ENCODE measurements at places on chromosomes 6 and 20. TPM values are rescaled to one million over a fixed set of nuclear protein-coding genes. Genes with fewer than 3 reads are reported as not detected.

- H3K27ac ChIP-seq, result no peak overlapping the region
- H3K36me3 ChIP-seq, result no peaks in the 10 kb centered on the region
- peaks cover 7% of the 10 kb centered on the region for H3K4me1 ChIP-seq
- peak; percentile 76 for DNase-seq
- H3K4me3 ChIP-seq, result peak overlapping the region; percentile 80
- H3K27me3 ChIP-seq, result peaks cover 10% of the 10 kb centered on the region
Measured at GRCh38 chr6:130019326-130020072, 1.1 kb downstream of the L3MBTL3 start.

GRCh38 chr20:47929368-47930115 is 144.3 kb upstream of the SULF2 start:
- no peak overlapping the region for H3K27ac ChIP-seq
- H3K27me3 ChIP-seq, result no peaks in the 10 kb centered on the region
- H3K36me3 ChIP-seq, result no peaks in the 10 kb centered on the region
- H3K4me3 ChIP-seq, result no peak overlapping the region
- peak; percentile 56 for DNase-seq
- H3K4me1 ChIP-seq, result no peaks in the 10 kb centered on the region

GRCh38 chr6:108958900-108959770 is 110.9 kb downstream of the ARMC2 start:
- no peaks in the 10 kb centered on the region for H3K36me3 ChIP-seq
- no peaks in the 10 kb centered on the region for H3K4me1 ChIP-seq
- no peak for DNase-seq
- H3K27ac ChIP-seq, result no peak overlapping the region

DNA sequence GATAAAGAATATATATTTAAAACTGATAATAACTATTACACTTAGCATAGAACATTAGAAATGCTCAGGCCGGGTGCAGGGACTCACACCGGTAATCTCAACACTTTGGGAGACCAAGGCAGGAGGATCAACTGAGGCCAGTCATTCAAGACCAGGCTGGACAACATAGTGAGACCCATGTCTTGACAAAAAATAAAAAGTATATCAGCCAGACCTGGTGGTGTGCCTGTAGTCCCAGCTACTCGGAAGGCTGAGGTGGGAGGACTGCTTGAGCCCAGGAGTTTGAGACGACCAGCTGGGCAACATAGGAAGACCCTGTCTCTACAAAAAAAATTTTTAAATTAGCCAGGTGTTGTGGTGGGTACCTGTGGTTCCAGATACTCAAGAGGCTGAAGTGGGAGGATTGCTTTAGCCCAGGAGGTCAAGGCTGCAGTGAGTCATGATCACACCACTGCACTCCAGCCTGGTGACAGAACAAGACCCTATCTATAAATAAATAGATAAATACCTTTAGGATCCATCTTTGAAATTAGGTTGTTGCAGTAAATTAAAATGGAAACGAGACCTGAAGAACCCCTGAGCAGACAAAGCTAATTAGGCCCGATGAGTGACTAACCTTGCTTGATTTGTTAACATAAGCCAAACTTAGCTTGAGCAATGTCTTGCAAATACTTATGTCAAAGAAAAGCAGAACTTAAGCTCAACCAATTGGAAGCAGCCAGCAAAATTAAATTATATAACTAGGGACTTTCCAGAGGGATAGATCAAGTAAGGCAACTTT is 75.8 kb upstream of the E2F3 start:
- H3K36me3 ChIP-seq, result no peaks in the 10 kb centered on the region
- H3K27me3 ChIP-seq, result no peaks in the 10 kb centered on the region
- no peak for DNase-seq
- no peak overlapping the region for H3K4me3 ChIP-seq
- no peak overlapping the region for H3K27ac ChIP-seq

DNA sequence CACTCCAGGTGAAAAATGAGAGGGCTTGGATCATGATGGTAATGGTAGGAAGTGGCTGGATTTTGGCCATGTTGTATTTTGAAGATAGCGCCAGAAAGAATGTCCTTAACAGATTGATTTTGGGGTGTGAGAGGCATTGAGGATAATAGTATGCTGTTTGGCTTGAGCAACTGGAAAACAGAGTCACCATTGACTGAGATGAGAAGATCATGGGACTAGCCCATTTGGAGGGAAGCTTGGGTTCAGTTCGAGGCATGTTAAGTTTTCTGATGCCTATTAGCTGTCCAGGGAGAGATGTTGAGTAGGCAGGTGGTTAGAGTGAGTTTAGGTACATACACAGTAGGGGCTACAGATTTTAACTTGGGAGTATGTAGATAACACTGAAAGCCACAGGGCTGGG is 23.3 kb downstream of the PLCG1 start:
- no peaks in the 10 kb centered on the region for H3K4me1 ChIP-seq
- H3K4me3 ChIP-seq, result no peak overlapping the region
- H3K36me3 ChIP-seq, result no peaks in the 10 kb centered on the region
- DNase-seq, result no peak
- no peak overlapping the region for H3K27ac ChIP-seq

- H3K4me1 ChIP-seq, result peaks cover under 1% of the 10 kb centered on the region
- no peaks in the 10 kb centered on the region for H3K27me3 ChIP-seq
- H3K27ac ChIP-seq, result no peak overlapping the region
- H3K4me3 ChIP-seq, result no peak overlapping the region
- no peaks in the 10 kb centered on the region for H3K36me3 ChIP-seq
- no peak for DNase-seq
Measured at GRCh38 chr20:4814696-4815252, 93.1 kb downstream of the PRND start.

- no peak overlapping the region for H3K27ac ChIP-seq
- DNase-seq, result no peak
- H3K4me1 ChIP-seq, result peaks cover 11% of the 10 kb centered on the region
- H3K4me3 ChIP-seq, result no peak overlapping the region
Measured at GRCh38 chr6:21219241-21219640, 374.3 kb upstream of the SOX4 start.

DNA sequence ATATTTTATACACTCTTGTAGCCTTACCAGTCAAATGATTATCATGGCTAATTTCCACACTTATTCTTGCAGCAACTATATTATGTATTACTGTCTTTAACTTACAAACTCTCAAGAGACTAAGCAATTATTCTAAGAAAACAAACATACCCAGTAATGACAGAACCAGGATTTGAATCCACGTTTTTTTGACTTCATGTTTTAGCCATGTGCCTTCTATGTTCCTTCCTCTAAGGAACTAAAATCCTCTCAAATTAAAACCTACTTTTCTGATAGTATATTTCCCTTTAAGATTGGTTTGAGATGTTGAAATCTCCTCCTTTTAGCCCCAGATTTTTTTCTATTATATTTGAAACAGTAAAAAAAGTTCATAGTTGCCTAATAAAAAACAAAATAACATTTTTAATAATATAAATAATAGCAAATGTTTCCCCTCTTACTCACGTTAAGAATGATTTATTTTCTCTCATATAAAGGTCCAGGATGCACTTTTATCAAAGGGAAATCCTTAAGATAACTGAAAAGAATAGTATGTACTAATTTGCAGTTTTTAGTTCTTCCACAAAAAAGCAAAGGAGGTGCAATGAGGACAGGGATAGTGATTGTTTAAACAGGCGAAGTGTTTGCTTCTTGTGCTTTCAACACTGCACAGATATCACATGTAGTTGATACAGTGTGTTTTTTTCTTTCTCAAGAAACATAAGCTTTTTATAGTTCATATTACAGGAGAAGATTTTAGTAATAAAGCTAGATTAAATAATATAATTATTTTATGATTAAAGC is 54.0 kb downstream of the VTA1 start:
- H3K4me3 ChIP-seq, result no peak overlapping the region
- no peaks in the 10 kb centered on the region for H3K27me3 ChIP-seq
- no peak overlapping the region for H3K27ac ChIP-seq
- H3K36me3 ChIP-seq, result peaks cover 7% of the 10 kb centered on the region
- DNase-seq, result no peak
- no peaks in the 10 kb centered on the region for H3K4me1 ChIP-seq

GRCh38 chr6:44702292-44702691 is 314.8 kb downstream of the CDC5L start:
- H3K4me1 ChIP-seq, result peaks cover 7% of the 10 kb centered on the region
- no peaks in the 10 kb centered on the region for H3K36me3 ChIP-seq
- H3K27me3 ChIP-seq, result no peaks in the 10 kb centered on the region
- no peak overlapping the region for H3K27ac ChIP-seq

- no peak overlapping the region for H3K4me3 ChIP-seq
- DNase-seq, result no peak
- H3K27ac ChIP-seq, result no peak overlapping the region
- H3K27me3 ChIP-seq, result no peaks in the 10 kb centered on the region
- no peaks in the 10 kb centered on the region for H3K4me1 ChIP-seq
Measured at GRCh38 chr6:170127151-170127550, 163.7 kb downstream of the DLL1 start.

GRCh38 chr6:4030669-4031068 is 48.3 kb downstream of the FAM217A start:
- H3K27me3 ChIP-seq, result no peaks in the 10 kb centered on the region
- H3K27ac ChIP-seq, result no peak overlapping the region
- H3K36me3 ChIP-seq, result peaks cover 21% of the 10 kb centered on the region
- DNase-seq, result no peak
- no peak overlapping the region for H3K4me3 ChIP-seq

- H3K4me3 ChIP-seq, result no peak overlapping the region
- no peaks in the 10 kb centered on the region for H3K4me1 ChIP-seq
- DNase-seq, result no peak
- H3K27me3 ChIP-seq, result no peaks in the 10 kb centered on the region
- H3K27ac ChIP-seq, result no peak overlapping the region
Measured at GRCh38 chr6:134720353-134721059, 229.4 kb downstream of the ALDH8A1 start.

- H3K4me3 ChIP-seq, result no peak overlapping the region
- DNase-seq, result no peak
- H3K36me3 ChIP-seq, result no peaks in the 10 kb centered on the region
- no peaks in the 10 kb centered on the region for H3K27me3 ChIP-seq
- no peak overlapping the region for H3K27ac ChIP-seq
- no peaks in the 10 kb centered on the region for H3K4me1 ChIP-seq
Measured at GRCh38 chr6:91105532-91105931, 518.7 kb upstream of the MAP3K7 start.

- peak; percentile 86 for DNase-seq
- H3K27ac ChIP-seq, result no peak overlapping the region
- peaks cover 15% of the 10 kb centered on the region for H3K4me1 ChIP-seq
- H3K27me3 ChIP-seq, result peaks cover 100% of the 10 kb centered on the region
- no peak overlapping the region for H3K4me3 ChIP-seq
- H3K36me3 ChIP-seq, result no peaks in the 10 kb centered on the region
Measured at GRCh38 chr6:50720623-50721022, 7.3 kb downstream of the TFAP2D start.

GRCh38 chr6:9248133-9248532 is 812.8 kb upstream of the SLC35B3 start:
- H3K27ac ChIP-seq, result no peak overlapping the region
- no peaks in the 10 kb centered on the region for H3K27me3 ChIP-seq
- H3K36me3 ChIP-seq, result no peaks in the 10 kb centered on the region
- no peak for DNase-seq
- peaks cover 37% of the 10 kb centered on the region for H3K4me1 ChIP-seq

- H3K4me3 ChIP-seq, result no peak overlapping the region
- H3K27ac ChIP-seq, result no peak overlapping the region
- no peaks in the 10 kb centered on the region for H3K36me3 ChIP-seq
- peaks cover 14% of the 10 kb centered on the region for H3K4me1 ChIP-seq
Measured at GRCh38 chr6:53327017-53327395, 21.7 kb downstream of the ELOVL5 start.

DNA sequence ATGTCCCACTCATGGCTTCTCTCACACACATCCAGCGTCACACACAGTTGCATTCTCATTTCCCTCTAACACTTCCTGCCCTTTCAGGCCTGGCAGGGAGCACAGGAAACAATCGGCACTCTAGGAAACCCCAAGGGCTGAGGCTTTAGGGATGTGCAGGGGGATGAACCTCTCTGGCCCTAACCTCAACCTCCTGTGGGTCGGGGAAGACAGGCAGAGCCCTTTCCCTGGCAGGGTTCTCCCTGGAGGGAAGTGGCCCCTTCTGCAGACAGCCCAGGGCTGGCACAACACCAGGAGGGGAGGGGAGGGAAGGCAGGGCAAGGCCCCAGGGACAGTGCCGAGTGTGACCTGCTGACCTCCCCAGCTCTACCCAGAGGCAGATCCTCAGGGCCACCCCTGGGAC is 2.7 kb downstream of the TEAD3 start:
- no peak overlapping the region for H3K4me3 ChIP-seq
- DNase-seq, result peak; percentile 30
- H3K4me1 ChIP-seq, result peaks cover 70% of the 10 kb centered on the region
- H3K27me3 ChIP-seq, result peaks cover 17% of the 10 kb centered on the region
- no peaks in the 10 kb centered on the region for H3K36me3 ChIP-seq

GRCh38 chr6:24440897-24441598 is 38.3 kb downstream of the MRS2 start:
- no peaks in the 10 kb centered on the region for H3K27me3 ChIP-seq
- H3K27ac ChIP-seq, result no peak overlapping the region
- DNase-seq, result no peak
- H3K4me3 ChIP-seq, result no peak overlapping the region
- no peaks in the 10 kb centered on the region for H3K36me3 ChIP-seq

DNA sequence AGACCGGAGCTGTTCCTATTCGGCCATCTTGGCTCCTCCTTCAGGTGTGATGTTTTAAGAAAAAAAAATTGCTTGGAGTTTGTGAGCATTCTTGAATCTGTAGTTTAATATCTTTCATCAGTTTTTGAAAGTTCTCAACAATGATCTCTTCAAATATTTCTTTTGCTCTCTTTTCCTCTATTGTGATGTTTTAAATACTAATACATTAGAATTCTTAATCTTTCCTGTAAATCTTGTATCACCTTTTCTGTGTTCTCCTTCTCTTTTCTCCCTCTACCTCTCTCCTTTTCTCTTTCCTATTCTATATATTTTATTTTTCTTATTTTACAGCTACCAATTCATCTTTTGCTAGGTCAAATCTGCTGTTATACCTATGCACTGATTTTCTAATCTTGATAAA is 212.3 kb downstream of the RPS12 start:
- H3K27me3 ChIP-seq, result no peaks in the 10 kb centered on the region
- no peak overlapping the region for H3K27ac ChIP-seq
- no peaks in the 10 kb centered on the region for H3K36me3 ChIP-seq
- no peaks in the 10 kb centered on the region for H3K4me1 ChIP-seq
- DNase-seq, result no peak

GRCh38 chr20:17849901-17850683 is 118.5 kb downstream of the SNX5 start:
- no peaks in the 10 kb centered on the region for H3K4me1 ChIP-seq
- H3K27ac ChIP-seq, result no peak overlapping the region
- H3K27me3 ChIP-seq, result no peaks in the 10 kb centered on the region
- DNase-seq, result no peak
- H3K4me3 ChIP-seq, result no peak overlapping the region

DNA sequence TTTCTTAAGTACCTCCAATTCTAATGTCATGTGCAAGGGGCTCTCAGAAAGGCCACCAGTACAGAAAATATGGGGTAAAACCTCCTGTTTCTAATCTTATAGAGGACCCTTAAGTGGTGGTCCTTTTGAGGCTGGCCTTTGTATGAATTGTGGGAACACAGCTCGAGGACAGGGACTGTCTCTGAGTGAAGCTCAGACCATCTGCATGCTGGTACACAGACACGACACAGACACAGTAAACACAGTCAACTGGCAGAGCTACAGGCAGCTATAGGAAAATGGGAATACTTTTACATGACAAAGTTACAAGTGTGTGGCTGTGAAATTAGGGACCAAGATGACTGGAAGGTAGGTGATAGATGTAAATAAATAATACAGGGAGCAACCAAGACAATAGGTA is 143.9 kb upstream of the PREP start:
- no peak for DNase-seq
- no peak overlapping the region for H3K27ac ChIP-seq
- H3K4me1 ChIP-seq, result no peaks in the 10 kb centered on the region
- H3K27me3 ChIP-seq, result no peaks in the 10 kb centered on the region
- H3K36me3 ChIP-seq, result no peaks in the 10 kb centered on the region
- no peak overlapping the region for H3K4me3 ChIP-seq

Gene CTAGE9
- total RNA-seq, result not detected

Gene MLN
- not detected for total RNA-seq

Gene NDUFAF4
- 50.6 TPM for total RNA-seq

Gene BCAS1
- total RNA-seq, result not detected

Gene OTOR
- not detected for total RNA-seq

Gene POU3F2
- total RNA-seq, result 8.8 TPM

Gene CPNE5
- total RNA-seq, result 0.56 TPM

Measured in neural progenitor cell (in vitro differentiated cells).